ENCODE measurements at places on chromosomes 2 and 18.
A peak's percentile ranks its signal among the peaks of the same experiment; 100 is the strongest.

- DNase-seq, result no peak
Observed at GRCh38 chr2:169732583-169733358, 861 bp upstream of the KLHL23 start.

DNA sequence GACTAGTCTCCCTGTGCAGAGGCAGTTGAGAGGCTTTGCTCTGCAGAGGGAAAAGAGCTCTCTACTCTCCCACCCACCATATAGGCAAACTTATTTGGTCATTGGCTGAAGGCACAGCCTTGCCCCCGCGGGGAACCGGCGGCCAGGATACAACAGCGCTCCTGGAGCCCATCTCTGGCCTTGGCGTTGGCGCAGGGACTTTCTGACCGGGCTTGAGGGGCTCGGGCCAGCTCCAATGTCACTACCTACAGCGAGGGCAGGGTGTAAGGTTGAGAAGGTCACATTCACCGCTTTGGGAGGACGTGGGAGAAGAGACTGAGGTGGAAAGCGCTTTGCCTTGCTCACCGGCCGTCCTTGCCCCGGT, 2.2 kb downstream of the ONECUT2 start:
- DNase-seq, result no peak

DNA sequence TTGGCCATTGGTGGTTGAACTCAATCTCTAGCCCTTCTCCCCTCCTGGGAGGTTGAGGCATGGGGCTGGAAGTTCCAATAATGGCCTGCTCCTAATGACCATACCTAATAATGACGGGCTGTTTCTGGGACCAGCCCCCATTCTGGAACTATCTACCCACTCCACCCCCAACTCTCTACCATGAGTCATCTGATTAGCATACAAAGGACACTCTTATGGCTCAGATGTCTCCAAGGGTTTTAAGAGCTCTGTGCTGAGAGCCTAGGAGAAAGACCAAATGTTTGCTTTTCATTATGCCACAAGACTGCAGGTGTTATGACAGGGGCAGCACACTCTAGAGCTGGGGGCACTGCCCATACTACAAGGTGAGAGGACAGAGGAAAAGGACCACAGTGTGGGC, 137.0 kb upstream of the NCKAP5 start:
- DNase-seq, result no peak

DNA sequence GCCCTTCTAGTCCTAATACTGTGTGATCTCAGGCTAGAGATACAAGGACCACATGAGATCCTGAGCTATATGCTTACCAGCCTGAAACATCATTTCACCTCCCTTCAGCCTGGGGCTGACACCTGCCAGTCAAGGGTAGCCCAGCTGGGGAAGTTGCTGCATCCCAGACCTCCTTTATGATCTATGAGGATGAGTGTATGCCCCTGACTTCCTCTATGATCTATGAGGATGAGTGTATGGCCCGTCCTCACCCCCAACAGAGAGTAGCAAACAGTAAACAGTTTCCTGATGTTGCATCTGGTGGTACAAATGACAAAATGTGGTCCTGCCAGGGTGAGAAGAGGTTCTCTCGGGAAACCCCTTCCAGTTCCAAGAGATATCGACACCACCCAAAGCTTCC, 8.9 kb upstream of the OTOF start:
- no peak for DNase-seq

- no peak for DNase-seq
Observed at GRCh38 chr2:60470340-60470739, 83.1 kb downstream of the BCL11A start.

DNA sequence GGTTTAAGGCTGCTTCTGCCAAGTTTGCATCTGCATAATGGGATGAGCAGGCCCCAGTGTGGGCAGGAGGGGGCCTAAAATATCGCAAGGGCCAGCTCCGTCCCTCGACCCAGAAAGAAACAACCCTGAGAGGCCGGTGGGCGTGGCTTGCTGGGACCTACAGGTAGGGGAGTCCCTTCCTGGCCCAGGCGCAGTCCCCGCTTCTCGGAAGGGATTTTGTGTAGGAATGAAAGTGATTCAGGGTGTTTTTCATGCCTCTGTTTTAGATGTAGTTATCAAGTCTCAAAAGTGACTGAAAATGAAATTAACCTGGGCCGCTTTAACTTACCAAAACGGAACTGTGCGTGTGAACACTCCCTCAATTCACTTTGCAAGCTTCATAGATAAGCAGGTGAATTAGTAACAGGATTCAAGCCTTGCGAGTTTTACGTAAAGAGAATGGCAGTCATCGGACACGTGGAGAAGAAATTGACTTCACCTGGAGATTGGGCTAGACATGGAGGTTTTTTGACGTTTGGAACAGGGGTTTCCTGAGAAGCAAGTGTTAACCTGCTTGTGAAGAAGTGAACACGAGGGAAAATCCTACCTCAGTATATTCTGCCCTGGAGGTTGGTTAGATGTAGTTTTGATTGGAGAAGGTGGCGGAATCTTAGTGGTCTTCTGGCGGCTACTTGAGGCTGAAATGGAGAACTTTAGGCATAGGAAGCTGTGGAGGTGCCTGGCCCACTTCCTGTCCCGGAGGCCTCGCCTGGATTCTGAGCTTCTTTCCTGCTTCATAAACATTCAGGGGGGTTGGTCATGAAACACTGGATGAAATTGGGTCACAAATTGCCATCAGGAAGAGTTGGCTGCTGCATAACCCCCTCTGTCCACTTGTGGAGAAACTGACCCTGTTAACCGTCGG, 1.7 kb downstream of the NCK2 start:
- DNase-seq, result no peak

- no peak for DNase-seq
Observed at GRCh38 chr18:27713037-27713737, 463.7 kb downstream of the CDH2 start.

DNA sequence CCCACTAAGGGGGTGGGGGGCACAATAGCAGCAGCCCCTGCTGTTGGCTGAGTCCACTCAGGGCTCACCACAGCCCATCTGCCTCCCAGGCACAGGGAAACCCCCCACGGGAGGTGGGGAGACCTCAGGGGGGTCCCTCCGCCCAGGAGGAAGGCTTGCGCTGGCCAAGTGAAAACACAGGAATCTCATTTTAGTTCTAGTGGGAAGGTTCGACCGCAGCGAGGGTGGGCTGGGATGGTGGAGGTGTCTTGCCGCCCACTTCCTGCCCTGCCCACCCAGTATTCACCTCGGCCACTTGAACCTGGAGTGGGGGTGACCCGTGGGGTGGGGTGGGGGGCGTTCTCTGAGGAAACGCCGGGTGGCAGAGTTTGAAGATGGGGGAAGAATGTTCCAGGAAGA, 6.9 kb upstream of the BOK start:
- DNase-seq, result no peak

DNA sequence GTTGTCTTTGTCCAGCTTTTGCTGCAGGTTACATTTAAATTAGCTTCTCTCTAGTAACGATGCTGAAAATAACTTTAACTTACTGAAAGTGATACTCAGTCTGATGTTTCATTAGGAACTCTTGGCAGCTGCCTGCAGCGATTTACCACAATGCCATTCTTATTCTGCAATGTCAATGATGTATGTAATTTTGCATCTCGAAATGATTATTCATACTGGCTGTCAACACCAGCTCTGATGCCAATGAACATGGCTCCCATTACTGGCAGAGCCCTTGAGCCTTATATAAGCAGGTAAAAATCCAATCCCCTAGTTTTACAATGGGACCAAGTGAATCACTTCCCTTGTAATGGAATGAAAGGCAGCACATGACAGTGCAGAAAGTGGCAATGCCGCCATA, 16.3 kb upstream of the MFF start:
- peak; percentile 79 for DNase-seq

GRCh38 chr18:70659036-70659925, 370.4 kb downstream of the SOCS6 start:
- DNase-seq, result no peak

GRCh38 chr2:201904538-201905420, 98.4 kb downstream of the CDK15 start:
- no peak for DNase-seq

DNA sequence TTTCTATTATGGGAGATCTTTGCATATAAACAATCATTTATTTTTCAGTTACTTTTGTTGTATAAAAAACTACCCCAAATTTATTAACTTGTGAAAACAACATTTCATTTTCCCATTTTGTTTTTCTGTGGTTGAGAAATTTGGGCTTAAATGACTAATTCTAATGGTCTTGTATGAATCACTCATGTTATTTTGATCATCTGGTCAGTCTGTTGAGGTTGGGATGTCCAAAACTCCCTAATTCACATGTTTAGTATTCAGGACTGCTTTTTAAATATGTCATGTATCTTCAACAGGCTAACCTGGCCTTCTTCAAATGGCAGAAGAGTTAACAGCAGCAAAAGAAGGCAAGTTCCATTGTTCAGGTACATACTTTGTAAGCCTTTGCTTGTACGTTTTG, 788.1 kb downstream of the TRIB2 start:
- no peak for DNase-seq

All from NCI-H226 (cell line).